RCC 7860 (cell line): ENCODE measurements at places on chromosomes 7 and 10.
A peak's percentile ranks its signal among the peaks of the same experiment; 100 is the strongest.

DNA sequence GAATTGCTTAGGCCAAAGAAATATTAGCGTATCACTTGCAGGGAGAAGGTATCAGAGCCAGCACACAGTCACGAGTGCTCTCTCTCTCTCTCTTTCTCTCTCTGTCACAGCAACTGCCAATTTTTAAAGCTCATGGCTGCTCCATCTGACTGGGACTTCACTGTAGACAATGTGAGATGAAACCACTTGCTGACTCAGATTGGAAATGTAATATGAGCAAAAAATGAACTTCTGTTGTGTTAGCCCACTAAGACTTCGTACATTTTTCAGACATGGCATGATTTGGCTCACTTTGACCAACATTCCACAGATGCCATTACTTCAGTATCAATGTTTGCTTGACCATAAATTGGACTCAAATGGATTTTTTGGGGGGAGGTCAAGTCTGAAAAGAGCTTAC is 68.1 kb downstream of the DGKB start:
- DNase-seq: no peak

- no peak for DNase-seq
Measured at GRCh38 chr10:103307594-103307993, 30.7 kb downstream of the INA start.

DNA sequence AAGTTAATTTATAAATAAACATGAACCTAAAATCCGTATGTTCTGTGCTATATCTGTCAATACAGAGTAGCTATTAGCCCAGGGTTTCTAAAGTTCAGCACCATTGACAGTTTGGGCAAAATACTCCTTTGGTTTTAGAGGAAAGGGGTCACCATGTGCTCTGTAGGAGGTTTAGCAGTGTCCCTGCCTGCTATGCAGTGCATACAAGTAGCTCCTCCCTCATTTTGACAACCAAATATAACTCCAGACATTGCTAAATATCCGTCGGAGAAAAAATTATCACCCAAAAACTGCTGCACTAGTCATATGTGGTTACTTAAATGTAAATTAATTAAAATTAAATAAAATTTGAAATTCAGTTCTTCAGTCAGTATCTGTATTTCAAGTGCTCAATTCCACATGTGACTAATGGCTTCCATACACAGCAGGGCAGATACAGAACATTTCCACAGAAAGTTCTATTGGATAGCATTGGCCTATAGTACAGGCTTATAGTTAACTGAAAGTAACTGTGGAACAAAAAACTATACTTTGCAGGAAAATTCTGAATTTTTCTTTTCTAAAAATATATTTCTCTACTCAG is 6.4 kb downstream of the UPF2 start:
- DNase-seq: no peak

GRCh38 chr10:117421985-117422384 is 46.7 kb upstream of the PDZD8 start:
- DNase-seq: no peak

- DNase-seq: no peak
Measured at GRCh38 chr7:127655720-127656119, 3.7 kb downstream of the SND1 start.

DNA sequence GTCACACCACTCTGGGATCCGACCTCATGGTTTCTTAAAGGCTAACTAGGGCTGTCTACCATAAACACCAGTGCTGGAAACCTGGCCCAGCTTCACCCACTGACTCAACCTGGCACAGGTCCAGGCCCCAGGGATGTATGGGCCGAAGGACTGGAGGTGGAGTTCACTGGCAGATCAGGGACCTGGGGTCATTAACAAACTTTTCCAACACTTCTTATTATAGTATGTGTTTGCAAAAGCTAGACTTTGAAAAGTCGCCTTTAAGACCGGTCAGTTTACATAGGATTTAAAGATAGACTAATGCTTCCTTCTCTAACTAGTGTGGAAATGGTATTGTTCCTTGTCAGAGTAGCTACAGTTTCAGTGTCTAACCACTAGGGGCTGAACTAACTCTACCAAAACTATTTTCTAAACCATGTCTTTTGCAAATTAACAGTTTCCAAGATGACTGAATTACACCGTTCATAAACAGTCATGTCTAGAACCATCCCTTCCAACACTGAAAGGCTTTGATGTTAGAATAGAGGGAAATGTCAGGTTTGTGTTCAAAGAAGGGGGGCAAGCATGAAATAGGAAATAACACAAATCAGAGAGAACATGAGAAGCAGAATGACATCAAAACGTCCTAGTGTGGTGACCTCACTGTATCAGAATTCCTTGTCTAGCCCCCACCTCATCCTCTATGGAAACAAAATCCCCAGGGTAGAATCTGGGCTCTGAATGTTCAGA is 29.7 kb downstream of the STN1 start:
- peak; percentile 74 for DNase-seq

GRCh38 chr10:93495654-93496321 is 624 bp upstream of the CEP55 start:
- DNase-seq: no peak

DNA sequence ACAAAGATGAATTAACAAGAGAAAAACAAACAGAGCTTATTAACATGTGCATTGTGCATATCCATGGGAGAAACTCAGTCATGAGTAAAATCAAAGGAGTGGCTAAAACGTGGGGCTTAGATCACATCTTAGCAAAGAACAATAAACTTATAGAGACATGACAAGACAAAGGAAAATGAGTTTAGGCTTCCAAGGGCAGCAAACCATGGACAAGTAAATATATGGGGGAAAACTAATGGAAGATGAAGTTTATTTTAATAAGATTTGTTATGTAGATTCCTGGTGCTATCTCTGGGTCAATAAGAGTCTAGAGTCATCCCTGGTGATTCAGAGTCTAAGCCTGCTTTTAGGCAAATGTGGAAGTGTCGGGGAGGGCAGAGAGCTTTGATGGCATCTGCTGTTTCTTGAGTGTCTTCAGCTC is 87.2 kb upstream of the PLPP4 start:
- DNase-seq: peak; percentile 28

GRCh38 chr7:16921151-16921550 is 39.4 kb upstream of the AGR3 start:
- no peak for DNase-seq

DNA sequence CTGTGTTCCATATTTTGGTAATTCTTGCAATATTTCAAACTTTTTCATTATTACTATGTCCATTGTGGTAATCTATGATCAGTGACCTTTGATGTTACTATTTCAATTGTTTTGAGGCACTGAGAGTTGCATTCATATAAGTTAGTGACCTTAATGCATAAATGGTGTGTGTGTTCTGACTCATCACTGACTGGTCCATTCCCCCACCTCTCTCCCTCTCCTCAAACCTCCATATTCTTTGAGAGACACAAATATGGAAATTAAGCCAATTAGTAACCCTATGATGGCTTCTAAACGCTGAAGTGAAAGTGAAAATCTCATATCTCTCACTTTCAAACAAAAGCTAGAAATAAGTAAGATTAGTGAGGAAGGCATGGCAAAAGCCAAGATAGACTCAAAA is 739.6 kb downstream of the CCSER2 start:
- no peak for DNase-seq

- peak; percentile 89 for DNase-seq
Measured at GRCh38 chr7:13981070-13981469, 8.4 kb downstream of the ETV1 start.

GRCh38 chr7:47704936-47705335 is 123.0 kb upstream of the TNS3 start:
- no peak for DNase-seq

GRCh38 chr10:115073796-115074195 is 19.4 kb upstream of the ATRNL1 start:
- no peak for DNase-seq

DNA sequence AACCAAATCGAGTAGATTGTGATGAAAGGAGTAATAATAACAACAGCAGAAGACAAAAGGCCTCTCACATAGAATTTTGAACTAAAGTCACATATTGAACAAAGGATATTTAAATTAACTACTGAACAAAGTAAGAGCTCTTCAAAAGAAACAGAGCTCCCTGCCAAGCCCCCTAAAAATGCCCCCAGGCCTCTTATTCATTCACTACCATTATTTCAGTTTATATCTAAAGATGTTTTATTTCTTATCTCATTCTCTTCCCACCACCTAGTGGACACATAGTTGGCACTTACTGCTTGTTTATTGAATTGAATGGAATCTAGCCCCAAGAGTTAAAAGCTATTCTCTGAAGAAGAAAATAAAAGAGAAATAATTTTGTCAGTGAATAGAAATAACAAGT is 37.4 kb downstream of the VCL start:
- no peak for DNase-seq

DNA sequence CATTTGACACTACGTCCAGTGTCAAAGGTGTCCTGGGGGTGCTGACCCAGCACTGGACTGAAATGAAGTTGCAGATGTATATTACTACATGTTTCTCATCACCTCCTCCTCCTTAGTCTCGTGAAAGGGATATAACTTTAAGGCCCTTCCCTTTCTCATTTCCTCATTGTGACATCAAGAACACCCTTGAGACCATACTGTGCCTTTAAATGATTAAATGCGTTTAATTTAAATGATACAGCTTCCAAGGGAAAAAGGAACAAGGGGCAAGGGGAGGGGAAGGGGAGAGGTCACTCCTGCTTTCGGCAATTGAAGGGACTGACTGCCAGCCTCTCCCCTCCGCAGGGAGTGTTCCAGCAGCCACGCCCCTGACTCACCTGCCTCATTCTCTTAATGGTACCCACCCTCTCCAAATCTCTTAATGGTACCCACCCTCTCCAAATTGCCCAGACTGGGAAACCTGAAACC is 80.5 kb upstream of the KMT2E start:
- no peak for DNase-seq

- peak; percentile 95 for DNase-seq
Measured at GRCh38 chr10:89516149-89516832, 19.1 kb downstream of the SLC16A12 start.

DNA sequence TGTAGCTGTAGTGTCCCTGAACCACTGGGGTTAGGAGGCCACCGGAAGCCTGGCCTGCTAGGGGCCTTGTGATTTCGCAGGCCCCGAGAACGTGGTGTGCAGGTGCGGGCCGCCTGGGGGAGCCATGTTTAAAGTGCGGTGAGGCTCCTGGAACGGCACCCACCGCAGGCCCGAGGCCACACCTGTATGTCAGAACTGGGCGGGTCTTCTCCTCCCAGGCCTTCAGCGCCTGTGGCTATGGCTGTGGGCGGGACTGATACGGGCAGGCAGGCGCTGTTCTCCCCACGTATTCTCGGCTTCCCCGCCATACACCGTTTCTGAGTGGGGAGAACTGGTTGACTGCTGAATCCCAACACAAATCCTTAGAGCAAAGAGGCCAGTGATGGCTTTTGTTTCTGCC is 74.8 kb downstream of the DNAJB6 start:
- DNase-seq: peak; percentile 83

- peak; percentile 87 for DNase-seq
Measured at GRCh38 chr7:143979359-143979758, 20.8 kb upstream of the OR6B1 start.

GRCh38 chr7:133183969-133184368 is 68.9 kb upstream of the EXOC4 start:
- DNase-seq: no peak

GRCh38 chr7:141114029-141114664 is 40.3 kb downstream of the TMEM178B start:
- no peak for DNase-seq

- peak; percentile 90 for DNase-seq
Measured at GRCh38 chr7:155918720-155919390, 106.6 kb upstream of the SHH start.

- no peak for DNase-seq
Measured at GRCh38 chr7:18045171-18045570, 17.5 kb upstream of the PRPS1L1 start.

GRCh38 chr7:50837965-50838364 is 55.3 kb upstream of the GRB10 start:
- peak; percentile 92 for DNase-seq

- peak; percentile 27 for DNase-seq
Measured at GRCh38 chr7:7183838-7184463, 1.6 kb downstream of the C1GALT1 start.

DNA sequence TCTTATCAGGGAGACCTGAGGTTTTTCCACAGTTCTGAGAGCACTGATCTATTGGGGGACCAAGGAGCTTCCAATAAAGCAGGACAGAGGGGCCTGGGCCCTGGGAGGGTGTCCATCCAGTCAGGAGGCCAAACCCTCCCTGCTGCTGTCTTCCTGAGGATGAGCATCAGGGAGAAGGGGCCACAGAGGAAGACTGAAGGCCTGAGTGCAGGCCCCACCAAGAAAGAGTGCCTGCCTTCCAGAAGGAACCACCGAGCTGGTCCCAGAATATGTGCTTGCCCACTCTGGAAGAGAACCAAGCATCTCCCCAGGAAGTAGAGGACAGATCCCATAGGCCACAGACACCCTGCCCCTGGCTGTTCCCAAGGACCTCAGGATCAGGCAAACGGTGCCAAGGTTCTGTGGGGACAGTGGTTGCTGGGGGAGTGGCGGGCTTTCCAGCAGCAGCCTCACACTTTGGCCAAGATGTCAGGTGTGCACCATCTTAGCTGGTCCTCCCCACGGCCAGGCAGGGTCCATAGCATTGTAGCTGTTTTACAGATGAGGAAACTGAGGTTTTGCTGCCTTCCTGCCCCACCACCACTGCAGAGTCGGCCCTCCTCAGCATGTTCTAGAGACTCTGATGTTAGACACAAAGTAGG is 199.4 kb downstream of the GRID1 start:
- no peak for DNase-seq

- DNase-seq: no peak
Measured at GRCh38 chr10:71077143-71077581, 135.2 kb upstream of the UNC5B start.

GRCh38 chr10:71520042-71520441 is 123.3 kb downstream of the CDH23 start:
- no peak for DNase-seq

DNA sequence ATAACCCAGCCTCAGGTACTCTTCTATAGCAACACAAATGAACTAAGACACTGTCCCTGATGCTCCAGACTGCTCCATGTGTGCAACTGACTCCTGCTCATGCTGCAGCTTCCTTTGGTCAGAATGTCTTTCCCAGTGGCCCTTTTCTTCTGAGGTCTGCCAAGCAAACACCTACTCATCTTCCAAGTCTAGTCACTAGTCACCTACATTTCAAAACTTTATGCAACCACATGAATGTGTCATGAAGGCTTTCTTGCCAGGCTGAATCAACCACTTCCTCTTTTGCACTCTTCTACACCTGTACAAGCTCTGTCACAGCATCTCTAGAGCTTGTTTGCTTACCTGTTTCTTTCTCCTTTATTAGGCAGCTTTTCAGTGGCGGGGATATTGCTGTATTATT is 75.8 kb downstream of the LSMEM1 start:
- peak; percentile 18 for DNase-seq

DNA sequence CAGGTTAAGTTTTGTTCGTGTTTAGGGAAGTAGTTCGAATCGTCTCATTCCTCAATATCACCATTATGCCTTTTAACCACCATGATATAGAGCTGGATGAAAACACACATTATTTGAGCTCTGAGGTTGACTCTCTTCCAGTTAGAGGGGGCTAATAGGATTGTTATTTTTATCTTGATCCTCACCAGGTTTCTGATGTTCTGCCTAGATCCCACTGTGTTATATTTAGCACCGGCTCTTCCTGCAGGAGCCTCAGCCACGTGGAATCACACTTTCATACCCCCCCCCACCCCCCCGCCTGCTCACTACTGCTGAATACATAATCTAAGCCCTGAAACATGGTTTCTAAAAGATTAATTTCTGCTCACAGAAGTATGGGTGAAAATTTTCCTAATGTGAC is 88.3 kb downstream of the NRCAM start:
- no peak for DNase-seq

GRCh38 chr7:142375710-142376313 is 118.0 kb upstream of the PRSS58 start:
- DNase-seq: no peak

GRCh38 chr10:62083412-62084267 is 182.1 kb downstream of the ARID5B start:
- DNase-seq: no peak

GRCh38 chr7:106128836-106129235 is 16.7 kb upstream of the SYPL1 start:
- no peak for DNase-seq
